A549 (cell line): ENCODE measurements at places on chromosomes 7 and 10.

DNA sequence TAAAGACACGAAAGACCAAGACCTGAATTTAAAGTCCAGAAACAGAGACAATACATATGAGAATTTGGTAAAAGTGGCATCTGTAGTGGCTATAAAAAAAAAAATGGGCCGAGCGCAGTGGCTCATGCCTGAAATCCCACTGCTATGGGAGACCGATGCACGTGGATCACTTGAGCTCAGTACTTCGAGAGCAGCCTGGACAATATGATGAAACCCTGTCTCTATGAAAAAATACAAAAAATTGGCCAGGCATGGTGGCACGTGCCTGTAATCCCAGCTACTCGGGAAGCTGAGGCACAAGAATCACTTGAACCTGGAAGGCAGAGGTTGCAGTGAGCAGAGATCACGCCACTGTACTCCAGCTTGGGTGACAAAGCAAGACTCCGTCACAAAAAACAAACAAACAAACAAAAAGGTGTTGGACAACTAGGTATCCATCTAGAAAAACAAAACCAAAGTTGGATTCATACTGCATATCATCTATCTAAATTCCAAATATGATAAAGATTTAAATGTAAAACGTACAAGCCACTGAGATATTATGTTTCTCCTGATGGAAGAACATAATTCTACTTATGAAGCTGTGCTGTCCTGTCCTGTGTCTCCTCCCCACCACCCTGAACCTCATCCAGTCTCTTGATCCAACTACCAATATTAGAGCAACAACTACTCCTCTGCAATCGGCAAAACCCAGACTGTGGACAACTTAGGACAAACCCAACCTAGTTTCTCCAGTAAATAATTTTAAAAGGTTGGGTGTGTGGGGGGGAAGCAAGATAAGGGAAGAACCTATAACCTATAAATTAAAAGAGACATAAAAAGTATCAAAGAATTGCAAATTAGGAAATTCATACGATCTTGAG is 53.7 kb downstream of the ATAD1 start:
- no peak for DNase-seq

DNA sequence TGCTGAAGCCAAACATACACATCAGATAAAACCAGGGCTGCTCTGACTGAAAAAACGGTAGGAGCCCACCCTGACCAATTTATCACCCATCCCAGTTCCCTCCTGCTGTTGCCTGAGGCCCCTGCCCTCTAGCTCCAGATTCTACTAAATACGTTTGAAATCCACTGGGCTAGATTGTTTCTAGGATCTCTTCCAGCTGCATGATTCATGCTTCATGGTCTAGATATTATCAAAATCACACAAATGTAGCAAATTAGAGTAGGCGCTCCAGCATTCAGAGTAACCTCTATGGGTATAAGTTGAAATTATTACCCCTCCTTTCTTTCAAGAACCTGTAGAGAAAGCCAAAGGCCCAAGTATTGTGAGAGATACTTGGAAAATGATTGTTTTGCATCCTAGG is 151.2 kb upstream of the FAM13C start:
- no peak for DNase-seq

- DNase-seq, result peak; percentile 30
These were observed at the start of gene ADRA2A for GRCh38 chr10:111076682-111077478. Gene ADRA2A, plus strand, starts transcription at chr10:111077029. Its CDS starts 968 bp downstream, at chr10:111077997.

DNA sequence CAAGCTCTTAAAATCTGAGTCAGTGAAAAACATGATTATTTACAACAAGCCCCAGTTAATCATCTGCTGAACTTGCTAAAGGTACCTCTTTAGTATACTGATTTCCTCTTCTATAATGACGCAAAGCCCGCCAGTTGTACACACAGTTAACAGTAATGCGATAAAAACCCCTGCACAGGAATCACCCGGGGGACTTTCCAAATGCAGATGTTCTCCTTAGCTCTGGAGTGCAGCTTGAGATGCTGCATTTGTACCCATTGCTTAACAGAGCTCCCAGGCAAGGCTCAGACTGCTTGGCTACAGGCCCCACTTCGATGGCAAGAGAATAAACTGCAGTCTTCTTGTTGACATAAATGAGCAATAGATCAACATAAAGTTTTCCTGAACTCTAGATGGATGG is 279.6 kb upstream of the HGF start:
- peak; percentile 98 for DNase-seq

GRCh38 chr10:75541411-75541810 is 110.0 kb downstream of the LRMDA start:
- no peak for DNase-seq

DNA sequence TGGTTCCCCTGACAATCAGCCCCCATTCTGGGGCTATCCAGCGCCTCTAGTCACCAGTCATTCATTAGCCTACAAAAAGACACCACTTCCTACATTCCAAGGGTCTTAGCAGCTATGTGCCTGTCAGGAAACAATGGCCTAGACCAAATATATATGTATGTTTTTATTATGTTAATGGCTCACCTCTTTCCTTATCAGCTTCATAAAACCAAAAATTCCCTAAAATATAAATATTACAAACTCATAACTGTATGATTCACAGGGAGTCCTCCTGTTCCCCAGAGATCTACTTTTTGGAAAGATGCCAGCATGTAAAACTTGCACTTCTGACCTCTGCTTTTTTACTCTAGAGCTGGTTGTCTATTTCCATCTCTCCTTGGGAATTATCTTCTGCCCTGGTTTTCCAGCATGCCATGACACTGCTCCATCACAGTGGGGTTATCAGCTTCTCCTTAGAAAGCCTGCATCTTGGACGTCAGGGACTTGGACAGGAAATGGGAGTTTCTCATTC is 79.2 kb downstream of the ABCA13 start:
- no peak for DNase-seq

GRCh38 chr10:131452926-131453720 is 141.6 kb upstream of the TCERG1L start:
- no peak for DNase-seq

DNA sequence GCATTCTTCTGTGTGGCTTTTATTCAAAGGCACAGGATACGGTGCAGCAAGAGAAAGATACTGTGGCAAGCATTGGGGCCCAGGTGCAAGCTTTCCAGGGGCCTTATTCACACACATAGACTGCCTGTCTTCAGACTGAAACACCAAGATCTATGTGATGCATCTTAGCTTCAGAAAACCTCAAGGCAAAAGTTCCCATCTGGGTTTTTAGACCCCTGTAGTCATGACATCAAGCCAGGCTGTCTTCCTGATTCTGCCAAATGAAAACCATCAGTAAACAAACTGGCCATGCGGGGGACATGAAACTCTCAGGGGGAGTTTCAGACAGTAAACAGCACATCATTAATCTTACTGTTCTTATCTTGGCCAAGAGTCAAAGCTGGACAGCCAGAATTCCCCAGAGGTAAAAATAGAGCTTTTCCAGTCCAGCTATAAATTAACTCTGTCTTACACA is 9.8 kb downstream of the AGBL3 start:
- DNase-seq, result no peak

DNA sequence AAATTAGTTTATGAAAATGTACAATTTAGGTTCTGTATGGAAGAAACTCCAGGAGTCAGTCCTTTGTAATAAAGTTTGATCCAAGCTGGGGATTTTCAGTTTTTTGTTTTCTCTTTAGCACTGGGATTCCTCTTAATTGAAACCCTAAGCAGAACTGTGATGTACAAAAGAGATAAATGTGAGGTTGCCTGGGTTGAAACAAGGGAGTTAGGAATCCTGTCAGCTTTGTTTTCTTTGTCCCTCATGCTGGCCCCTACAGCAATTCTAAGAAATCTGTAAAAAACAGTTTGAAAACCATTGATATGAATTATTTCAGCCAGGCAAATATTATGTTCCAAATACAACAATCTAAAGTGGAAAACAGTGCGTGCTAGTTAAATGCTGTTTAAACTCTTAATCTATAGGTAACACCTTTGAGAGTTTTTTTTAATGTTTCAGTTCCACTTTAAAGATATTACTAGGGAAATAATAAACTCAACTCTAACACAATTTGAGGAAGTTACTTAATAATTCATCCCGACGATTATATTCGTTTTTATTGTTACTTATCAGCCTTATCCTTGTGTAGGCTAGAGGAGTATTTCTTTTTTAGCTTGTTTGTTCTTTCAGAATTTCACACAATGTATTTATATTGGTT is 65.3 kb downstream of the SGCE start:
- no peak for DNase-seq

DNA sequence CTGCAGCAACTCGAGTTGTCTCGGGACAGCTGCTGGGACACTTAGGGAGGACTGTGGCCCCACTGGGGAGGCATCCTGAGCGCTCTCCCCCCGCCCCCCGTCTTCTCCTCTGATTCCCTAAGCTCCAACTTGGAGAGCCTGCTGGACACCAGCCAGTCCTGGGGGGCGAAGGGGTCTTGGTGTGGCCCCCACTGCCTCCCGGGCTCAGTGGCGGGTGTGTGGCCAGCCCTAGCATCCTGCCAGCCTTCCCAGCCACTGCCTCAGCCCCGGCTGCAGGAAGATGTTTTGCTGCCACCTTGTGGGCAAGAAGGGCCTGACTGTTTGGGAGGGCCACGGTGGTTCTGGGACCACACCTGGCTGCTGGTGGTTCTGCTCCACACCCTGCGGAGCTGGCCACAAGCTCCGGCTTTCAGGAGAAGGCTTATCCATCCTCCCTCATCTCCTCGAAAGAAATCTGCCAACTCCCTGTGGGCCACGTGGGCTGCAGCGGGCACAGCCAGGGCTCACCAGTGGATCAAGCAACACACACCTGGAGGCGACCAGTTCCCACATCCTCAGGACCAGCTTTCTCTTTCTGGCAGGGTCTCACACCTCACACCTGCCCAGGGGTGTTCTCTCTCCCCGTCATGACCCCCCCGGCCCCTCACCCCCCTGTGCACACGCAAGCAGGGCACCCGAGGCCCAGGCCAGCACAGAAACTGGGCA is 24.8 kb downstream of the AGAP3 start:
- peak; percentile 92 for DNase-seq

GRCh38 chr10:60441515-60441914 is 51.8 kb upstream of the ANK3 start:
- DNase-seq, result peak; percentile 45

DNA sequence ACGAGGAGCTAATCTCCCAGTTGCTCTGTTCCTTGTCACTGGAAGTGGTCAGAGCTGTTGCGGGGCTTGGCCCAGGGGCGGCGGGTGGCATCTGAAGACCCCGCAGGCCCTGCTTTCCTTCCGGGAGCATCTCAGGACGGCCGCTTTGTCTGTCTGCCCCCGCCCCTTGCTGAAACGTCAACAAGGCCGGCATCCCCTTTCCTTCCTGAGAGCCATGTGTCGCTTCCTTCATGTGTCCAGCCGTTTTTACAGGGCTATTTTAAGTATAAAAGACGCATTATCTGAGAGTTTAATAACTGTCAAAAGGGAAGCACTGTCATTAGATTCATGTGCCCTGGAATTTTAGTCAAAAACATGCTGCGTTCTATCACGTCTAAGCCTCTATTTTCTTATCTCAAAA is 110.4 kb downstream of the CUX1 start:
- no peak for DNase-seq

DNA sequence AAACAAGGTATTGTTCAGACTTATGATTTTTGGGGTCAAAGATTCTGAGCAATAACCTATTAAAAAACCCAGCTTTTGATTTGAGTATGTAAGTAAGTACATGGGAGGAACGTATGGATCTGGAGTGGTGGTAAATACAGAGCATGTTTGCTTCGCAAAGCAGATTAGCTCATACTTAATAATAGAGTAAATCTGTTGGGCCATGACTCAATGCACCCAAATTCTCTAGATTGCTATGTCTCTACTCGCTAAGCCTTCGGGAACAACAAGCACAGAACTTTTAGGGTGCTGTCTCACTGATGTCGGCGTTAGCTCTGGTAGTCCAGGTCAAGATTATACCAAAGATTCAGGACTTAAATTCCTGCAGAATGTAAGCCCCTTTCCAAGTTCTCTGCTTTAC is 807 bp upstream of the MINPP1 start:
- no peak for DNase-seq

DNA sequence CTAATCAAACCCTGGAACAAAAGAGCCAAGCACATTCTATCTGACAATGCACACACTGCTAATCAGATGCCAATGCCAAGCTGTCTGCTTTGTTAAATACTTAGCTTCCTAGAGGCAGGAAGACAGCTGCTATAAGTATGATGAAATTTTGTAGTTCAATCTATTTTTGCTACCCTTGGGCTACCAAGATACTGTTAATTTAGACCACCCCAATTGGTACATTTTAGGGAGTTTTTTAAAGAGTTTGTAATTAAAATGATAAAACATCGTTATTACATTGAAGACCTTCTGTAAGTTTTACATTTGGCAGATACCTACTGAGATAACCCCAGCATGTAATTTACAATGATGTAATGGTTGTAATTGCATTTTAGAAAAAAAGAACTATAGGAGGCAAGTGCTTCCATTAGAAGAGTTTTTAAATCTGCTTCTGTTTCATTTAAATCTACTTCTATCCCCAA is 268.5 kb downstream of the ADK start:
- DNase-seq, result no peak

DNA sequence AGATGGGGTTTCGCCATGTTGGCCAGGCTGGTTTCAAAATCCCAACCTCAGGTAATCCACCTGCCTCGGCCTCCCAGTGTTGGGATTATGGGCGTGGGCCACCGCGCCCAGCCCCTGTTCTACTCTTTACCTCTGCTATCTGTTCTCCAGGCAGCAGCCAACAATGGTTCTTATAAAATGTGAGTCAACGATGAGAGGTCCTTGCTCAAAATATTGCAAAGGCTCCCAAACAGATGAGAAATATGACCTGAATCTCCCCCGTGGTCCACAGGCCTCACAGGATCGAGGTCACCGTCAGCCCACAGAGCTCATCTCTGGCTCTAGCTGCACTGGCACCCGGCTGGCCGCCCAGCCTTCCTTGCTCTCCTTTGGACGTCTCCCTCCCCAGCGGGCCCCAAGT is 62.0 kb upstream of the EGFR start:
- DNase-seq, result no peak

DNA sequence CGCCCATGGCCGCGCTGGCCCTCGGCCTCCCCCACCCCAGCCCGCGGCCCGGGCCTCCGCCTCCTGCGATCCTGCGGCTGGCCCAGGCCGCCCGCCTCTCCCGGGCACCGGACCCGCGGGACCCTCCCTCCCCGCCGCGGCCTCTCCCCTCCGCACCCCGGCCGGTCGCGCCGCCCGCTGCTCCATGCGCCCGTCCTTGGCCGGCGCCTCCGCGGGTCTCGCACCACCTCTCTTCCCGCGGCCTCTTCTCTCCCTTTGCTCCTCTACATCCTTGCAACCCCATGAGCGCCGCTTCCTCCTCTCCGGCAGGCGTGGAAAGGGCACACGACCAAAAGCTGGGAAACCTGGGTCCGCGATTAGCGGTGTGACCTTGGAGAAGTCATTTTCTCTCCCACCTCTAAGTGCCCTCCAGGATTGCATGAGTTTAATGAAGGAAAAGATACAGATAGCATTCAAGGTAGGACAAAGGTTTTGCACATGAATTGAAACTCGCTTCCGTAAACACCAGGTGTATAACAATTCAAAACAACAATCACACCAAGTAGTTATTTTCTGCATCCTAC is 448 bp upstream of the SRPK2 start:
- DNase-seq, result peak; percentile 89

GRCh38 chr7:34081935-34082334 is 176.6 kb downstream of the BMPER start:
- no peak for DNase-seq

DNA sequence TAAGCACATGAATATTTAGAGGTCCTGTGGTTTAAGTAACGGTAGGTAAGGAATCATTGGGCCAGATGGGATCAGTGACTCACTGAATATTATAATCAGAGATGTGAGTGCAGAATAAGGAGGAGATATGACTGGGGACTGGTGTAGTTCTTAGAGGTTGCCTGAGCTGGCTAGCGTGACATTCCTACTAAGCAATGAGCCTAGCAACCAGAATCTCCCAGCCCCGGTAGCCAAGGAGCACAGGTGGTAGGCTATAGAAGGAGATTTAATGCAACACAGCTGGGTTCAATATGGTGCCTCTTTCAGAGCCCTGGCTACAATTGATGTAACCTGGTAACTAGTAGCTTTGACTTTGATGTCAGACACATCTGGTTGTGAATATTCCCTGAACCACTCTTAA is 641.6 kb downstream of the AUTS2 start:
- no peak for DNase-seq
